D341Med (cell line): ENCODE measurements at places on chromosomes 4 and X.

DNA sequence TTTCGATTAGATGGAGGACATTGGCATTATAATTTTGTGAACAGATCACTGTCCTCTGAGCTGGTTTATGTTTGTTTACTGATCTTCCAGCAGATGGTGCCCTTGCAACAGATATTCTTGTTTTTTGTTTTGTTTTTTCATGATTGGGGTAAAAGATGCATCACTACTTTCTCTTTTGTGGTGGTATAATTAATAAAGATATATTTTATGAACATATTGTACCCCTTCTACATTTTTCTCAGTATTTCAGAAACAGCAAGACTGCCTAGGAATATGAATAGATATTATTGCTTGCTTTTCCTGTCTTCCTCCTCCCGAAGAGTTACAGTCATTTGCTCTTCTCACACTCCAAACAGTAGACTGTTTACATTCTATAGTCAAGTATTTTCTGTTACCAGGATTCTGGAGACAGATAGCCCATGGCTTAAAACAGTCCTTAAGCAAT, 905.2 kb downstream of the TRAM1L1 start:
- DNase-seq, result peak; percentile 33

DNA sequence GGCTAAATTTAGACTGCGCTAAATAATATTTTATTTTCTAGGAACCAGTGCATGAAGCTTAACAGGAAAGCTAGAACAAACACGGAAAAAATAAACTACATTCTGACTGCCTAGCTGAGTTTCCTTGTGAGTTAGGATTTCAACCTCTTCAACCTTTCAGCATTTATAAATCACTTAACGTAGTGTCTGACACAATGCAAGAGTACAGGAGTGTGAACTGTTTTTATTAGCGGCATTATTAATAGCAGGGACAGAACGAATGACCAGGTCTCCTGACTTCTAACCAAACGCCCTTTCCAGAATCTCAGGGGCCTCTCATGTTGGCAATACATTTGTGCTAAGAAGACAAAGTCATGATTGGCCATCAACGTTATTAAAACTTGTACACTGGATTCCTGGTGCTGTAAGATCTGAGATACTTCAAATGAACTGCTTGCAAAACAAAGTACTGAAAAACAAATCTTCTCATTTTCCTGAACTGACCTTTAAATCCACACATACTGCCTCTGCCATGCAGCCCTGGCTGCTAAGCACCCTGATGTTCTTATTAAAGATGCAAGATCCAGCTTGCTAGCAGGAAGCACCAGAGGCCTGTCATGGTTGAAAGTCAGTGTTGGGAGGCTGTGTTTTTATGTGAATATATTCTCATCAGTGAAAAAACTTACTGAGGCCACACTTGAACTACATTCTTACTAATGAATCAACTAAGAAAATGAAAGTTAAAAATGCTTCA, 380.4 kb upstream of the CPEB2 start:
- no peak for DNase-seq

GRCh38 chr4:169269916-169270809, 593 bp downstream of the SH3RF1 start:
- peak; percentile 87 for DNase-seq

DNA sequence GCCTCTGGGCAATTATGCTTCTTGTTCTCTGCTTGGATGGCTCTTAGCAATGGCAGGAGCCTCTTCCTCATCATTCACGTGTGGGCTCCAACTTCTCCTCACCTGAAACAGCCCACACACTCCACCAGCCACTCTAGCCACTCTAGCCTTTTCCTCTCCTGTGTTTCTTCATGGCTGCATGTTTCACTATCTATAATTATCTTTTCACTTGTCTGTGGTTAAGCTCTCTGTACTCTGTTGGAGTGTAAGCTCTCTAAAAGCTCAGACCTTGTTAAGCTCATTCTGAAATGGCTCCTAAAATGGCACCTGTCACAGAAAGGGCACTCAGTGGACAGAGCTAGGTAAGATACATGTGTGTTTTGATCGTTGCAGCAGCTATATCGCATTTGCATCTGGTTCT, 80.0 kb downstream of the SH3KBP1 start:
- no peak for DNase-seq

GRCh38 chr4:110994781-110995180, 371.9 kb upstream of the PITX2 start:
- no peak for DNase-seq

DNA sequence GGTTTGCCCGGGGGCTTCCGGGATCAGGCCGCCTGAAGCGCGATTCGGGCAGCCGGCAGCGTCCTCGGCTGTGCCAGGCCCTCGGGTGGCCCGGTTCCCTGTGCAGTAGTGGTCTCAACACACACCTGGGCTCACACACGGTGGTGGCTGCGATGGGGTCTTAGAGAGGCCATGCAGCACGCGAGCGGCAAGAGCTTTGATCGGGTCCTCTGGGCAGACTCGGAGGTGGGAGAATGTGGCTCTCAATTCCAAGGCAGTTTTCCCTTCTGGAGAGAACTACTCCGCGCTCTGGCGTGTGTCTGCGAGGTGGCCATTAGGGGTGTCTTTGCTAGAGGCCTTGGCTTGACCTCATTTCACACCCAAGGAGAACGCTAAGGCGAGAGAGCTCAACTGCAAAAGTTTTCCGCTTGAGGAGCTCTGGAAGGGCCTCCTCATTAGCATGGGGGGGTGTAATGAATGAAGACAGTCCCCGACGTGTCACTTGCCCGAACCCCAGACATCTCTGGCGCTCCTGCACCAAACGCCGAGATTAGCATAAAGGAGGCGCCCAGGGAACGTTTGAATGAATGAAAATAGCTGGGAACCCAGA, 771 bp upstream of the RBPJ start:
- DNase-seq, result no peak

- no peak for DNase-seq
Observed at GRCh38 chr4:110787707-110788106, 164.8 kb upstream of the PITX2 start.

DNA sequence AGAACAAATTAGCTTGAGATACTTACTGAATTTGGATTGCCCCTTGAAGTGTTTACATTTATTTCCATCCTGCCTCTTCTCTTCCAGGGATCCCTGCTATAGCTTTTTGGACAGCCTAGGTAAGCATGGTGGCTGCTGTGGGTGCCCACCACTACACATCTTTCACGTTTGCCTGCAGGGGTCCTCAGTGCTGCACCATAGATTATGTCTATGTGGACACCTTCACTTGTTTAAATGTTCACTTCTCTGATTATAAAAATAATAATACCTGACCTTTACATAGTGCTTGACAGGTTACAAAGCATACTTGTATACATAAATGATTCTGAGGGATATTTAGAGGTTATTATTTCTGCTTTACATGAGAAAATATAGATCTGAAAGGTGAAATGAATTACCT, 67.9 kb upstream of the SLC4A4 start:
- DNase-seq, result peak; percentile 58

DNA sequence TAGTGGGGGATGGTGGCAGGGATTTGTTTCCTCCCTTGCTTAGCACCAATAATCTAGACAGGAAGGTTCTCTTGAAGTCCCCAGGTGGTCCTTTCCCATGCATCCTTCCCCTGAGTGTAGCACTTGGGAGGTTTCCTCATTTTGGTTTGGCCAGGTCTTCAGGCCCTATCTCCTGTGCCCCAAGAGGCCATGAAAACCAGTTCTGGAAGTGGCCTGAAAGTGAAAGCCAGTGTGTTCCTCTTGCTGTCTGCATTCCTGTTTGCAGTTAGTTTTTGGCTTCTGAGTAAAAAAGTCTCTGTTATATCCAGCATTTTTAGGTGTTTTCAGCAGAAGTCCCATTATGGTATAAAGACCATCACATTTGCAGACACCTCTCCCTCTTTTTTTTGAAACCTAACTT, 59.5 kb downstream of the MTM1 start:
- DNase-seq, result no peak

GRCh38 chr4:99811850-99812249, 4.8 kb upstream of the DAPP1 start:
- DNase-seq, result peak; percentile 55

DNA sequence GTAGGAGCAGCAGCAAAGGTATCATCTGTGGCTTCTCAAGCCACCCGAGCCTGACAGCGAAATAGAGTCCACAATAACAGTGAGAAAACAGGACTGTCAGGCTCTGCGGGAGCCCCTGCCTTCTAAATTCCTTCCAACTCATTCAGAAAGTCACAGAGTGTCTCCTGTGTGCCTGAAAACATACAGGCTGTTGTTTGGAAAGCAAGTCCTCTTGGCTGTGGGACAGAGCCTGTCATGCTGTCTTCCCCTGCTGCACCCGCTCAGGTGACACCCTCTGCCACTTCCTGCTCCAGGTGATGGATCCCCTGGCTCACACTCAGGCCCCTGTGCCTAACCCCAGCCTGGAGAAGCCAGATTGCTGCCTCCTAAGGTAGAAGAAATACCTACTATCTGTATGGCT, 152.3 kb downstream of the RAB28 start:
- no peak for DNase-seq

DNA sequence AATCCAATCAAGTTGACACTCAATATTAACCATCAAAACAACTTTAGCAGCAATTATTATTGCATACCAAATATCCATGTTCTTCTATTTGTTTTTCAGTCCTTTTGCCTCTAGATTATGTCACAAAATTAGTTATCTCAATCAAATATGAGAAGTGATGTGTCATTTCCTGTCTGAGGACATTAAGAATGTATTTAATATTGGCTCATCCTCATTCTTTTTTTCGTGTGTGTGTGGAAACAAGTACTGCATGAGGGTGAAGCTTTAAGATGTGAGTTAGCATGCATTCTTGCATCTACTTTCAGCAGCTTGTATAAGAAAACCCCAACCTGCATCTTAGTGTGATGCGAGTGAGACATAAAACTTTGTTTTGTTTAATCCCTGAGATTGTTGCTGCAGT, 301.4 kb downstream of the GRIA2 start:
- no peak for DNase-seq

- no peak for DNase-seq
Observed at GRCh38 chr4:81622028-81622427, 150.3 kb upstream of the RASGEF1B start.

GRCh38 chrX:24760363-24761000, 66.8 kb downstream of the POLA1 start:
- no peak for DNase-seq

- no peak for DNase-seq
Observed at GRCh38 chr4:185190306-185190856, 13.4 kb downstream of the CFAP97 start.

- no peak for DNase-seq
Observed at GRCh38 chr4:69888336-69888735, 28.4 kb upstream of the SULT1E1 start.

GRCh38 chrX:10077425-10078188, 79.2 kb upstream of the CLCN4 start:
- DNase-seq, result no peak

DNA sequence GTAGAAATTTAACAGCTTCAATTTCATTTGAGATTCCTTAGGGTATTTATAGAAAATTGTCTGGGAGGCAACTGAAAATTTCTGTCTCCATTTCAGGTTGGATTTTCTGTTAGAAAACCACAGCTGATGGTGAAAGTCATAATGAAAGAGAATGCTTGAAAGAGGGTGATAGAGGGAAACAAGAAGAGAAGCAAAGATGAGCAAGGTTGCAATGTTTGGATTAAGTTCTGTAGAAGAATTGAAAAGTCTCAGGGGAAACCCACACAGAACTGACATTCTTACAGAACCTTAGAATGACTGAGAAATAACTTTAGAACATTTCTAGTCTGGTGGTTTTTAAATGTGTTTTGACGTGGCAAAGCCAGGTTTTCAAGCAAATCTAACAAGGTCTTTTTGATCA, 14.7 kb downstream of the GBA3 start:
- no peak for DNase-seq

DNA sequence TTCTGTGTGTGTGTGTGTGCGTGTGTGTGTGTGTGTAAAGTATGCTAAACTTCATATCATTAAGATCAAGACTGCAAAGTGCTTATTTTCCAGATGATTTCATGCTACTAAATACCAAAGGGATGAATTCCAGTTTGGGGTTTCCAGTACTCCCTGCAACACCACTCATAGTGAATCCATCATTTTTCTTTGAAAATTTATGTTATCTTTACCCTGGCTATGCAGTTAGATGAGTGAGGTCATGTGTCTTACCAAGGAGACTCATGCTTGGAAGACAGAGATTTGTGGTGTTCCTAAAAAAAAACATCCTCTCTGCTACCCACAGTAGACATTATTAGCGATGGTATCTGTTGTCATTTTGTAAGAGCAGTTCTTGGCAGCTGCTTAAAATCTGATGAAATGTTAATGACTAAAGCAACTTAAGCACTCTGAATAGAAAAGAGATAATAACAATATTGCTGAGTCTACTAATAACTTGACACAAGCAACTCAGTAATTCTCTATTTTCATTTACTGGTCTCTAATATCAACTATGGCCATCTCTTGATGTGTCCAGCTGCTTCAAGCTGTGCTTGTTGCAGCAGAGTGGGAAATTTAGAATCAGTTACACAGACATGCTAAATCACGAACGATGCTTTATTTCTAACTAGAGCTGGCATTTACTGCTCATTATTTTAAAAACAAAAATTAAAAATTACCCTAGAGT, 1953.0 kb upstream of the IGFBP7 start:
- no peak for DNase-seq

- DNase-seq, result no peak
Observed at GRCh38 chr4:48693856-48694574, 86.1 kb downstream of the FRYL start.

DNA sequence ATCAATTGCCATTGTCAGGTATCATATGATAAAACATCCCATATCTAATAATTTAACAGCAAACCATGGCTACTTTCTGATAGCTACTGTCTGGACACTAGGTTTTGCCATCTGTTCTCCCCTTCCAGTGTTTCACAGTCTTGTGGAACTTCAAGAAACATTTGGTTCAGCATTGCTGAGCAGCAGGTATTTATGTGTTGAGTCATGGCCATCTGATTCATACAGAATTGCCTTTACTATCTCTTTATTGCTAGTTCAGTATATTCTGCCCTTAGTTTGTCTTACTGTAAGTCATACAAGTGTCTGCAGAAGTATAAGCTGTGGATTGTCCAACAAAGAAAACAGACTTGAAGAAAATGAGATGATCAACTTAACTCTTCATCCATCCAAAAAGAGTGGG, 7.0 kb downstream of the NPY5R start:
- no peak for DNase-seq

DNA sequence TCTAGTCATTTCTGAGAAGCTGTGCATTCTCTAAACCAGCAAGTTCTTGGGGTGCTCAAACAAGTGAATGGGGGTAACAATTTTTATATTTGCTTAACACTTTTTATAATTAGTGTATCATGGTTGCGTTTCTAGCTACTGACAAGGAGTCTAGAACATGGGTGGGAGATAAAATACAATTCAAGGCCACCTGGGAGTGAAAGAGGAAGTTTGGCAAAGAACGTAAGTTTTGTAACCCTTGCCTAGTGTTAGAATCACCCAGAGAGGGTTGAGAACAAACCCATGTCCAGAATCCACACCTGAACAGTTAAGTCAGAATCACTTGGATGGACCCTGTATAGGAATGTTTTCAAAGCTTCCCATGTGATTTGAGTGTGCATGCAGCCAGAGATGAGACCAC, 92.7 kb downstream of the AFF2 start:
- no peak for DNase-seq

GRCh38 chrX:18995221-18995620, 11.3 kb upstream of the PHKA2 start:
- no peak for DNase-seq
